ENCODE measurements at places on chromosomes 6 and 20.

GRCh38 chr20:48198929-48199451, 413.7 kb upstream of the SULF2 start:
- DNase-seq, result no peak

DNA sequence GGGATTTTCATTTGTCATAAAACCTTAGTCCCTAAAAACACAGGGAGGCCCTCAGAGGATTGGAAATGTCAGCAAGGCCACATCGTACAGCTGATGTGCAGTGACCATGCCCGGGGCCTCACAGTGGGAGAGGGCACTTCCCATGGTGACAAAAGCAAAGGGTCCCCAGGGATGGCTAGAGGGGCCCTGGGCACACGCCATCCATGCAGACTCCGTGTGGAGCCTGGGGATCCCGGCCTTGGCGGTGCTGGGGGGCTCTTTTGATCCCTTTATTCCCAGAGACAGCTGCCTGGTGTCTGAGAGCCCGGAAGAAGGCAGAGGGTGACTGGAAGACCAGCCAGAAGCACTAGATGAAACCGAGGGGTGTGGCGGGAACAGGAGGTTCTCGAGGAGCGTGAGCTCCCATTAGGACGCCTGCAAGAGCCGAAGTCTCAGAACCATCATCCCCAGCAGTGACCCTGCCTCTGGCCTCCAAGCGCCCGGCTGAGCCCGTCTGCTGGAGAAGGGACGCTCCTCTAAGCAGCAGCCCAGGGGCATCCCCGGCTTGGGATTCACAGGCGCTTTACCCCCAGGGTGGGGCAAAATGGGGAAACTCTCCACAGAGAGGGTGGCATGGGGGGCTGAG, 49.1 kb upstream of the FRMD1 start:
- no peak for DNase-seq

DNA sequence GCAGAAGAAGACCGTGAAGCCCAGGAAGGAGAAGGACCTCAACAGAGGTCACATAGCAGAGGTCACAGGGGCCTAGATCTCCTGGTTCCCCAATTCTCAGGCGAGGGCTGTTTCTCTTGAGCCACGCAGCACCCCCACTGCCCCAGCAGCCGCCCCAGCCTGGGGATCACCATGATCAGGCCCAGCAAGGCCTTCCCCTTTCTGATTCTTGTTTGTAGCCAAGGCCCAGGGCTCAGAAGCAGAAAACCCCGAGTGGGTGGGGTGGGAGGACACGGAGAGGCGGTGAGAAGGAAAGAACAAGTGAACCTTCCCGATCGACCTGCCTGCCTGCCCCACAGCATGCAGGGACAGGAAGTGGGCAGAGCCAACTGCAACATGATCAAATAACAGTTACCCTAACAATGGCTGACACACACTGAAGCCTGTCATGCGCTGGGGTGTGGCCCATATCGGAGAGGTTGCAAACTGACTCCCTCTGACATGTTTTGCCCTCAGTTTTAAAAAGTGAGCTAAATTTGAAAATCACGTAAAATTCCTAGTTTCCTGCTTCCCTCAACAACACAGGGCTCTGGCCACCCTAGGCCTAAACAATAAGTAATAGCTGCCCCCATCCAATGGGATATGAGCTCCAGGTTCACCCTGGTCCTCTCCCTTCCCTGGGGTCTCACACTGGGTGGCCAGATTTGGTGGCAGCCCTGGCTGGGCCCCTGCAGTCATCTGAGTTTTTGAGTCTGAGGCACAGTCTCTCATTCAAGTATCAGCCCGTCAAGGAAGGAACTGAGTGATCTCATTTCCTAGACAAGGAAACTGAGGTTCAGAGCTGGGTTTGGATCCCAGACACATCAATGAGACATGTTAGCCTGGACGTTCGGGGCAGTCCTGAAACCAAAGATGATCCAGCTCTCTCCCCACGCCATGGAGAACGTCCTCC, 6.5 kb downstream of the PEDS1 start:
- DNase-seq, result no peak

GRCh38 chr20:3047486-3048419, 1.9 kb downstream of the MRPS26 start:
- DNase-seq, result no peak

DNA sequence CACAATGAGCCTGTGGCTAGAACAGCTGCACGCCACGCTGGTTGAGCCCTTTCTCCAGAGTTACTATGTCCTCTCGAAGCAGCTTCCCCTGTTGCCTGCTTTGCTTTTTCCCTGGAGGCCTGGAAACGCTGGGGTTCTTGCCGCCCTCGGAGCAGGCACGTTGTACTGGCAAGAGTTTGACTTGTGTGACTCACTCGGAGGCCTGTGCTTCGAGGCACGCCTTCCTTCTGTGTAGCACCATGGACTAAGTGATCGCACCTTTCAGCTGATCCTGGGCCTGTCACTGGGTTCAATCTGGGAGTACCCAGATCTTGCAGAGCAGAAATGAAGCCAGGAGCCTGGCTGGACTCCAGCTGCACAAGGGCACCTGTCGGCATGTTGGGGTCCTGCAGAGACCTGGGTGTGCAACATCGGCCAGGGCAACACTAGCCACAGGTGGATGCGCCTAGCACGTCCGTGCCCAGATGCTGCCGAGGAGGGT, 5.2 kb downstream of the INSM1 start:
- DNase-seq, result no peak

GRCh38 chr6:156087487-156087886, 631.8 kb upstream of the NOX3 start:
- DNase-seq, result no peak

GRCh38 chr6:166167801-166168615, at the start of gene TBXT:
TSS of gene TBXT (minus strand) at chr6:166167851. CDS start at chr6:166167591, 260 bp downstream.
- no peak for DNase-seq

- DNase-seq, result no peak
Measured at GRCh38 chr20:8756410-8756809, 312.5 kb upstream of the PLCB4 start.

GRCh38 chr6:116409756-116410155, 39.0 kb downstream of the DSE start:
- no peak for DNase-seq

DNA sequence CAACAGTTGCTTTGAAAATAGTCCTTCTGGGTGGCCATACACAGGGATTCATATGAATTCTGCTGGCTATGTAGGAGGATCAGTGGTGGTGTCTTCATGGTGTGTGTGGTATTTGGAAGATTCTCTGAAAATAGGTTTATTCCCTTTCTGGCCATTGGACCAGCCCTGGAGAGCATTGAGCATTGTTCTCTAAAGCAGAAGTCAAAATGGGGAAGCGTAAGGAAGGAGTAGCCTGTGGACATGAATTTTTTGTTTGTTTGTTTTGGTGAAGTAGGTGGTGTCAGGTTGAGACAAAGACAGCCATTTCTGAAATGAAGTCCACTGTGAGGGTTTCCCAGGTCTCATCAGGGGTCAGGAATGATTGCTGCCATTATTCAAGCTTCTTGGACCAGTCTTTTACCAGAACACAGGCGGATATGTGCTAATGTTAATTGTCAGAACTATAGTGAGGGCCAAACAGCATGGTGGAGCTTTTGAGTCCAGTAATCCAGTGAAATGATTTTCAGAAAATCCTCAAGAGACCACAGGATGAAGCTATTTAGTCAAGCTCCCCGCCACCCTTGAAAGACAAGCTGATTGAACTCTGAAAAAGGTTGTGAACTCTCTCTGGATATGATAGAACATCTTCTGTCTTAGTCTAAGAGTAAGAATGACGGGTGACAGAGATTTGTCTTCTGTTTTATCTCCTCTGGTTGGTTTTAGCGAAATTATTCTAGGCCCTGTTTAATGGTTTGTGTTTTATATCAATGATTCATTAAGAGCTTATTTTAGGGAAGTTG, 60.0 kb downstream of the DNAH8 start:
- no peak for DNase-seq

GRCh38 chr6:136063096-136063495, 187.0 kb downstream of the MTFR2 start:
- no peak for DNase-seq

DNA sequence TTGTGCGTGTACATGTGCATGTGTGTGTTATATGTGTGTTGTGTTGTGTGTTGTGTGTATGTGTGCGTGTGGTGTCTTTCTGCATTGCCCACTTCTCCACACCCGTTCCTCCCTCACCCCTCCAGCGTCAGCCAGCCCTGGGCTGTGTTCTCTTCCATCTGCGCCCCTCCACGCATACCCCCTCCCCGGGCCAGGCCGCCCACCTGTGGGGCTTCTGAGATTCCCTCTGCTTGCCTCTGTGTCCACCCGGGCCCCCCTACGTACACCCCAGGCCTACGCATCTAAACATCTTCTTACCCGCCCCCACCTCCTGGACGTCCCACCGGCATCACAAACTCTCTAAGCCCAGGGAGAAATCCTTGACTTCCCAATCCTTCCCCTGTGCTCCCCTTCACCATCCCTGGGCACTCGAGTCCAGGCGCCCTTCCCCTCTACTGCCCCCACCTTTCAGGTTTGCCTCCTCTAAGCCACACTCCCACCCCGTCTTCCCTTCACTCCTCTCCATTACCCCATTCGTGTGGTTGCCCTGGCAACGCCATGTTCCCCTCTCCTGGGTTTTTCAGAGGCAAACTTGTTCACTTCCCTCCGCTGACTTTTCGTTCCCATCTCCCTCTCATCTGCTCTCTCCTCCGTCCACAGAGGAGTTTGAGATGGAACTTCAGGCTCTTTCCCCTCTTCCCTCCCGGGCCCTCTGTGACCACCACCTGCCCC, 81.7 kb upstream of the NNAT start:
- no peak for DNase-seq

Measured in NK-92 treated with Interleukin-12 subunit alpha and Interleukin-12 subunit beta, amount 100 ng/mL, for 24 hours (cell line).